ENCODE measurements at places on chromosomes 5 and 9.

DNA sequence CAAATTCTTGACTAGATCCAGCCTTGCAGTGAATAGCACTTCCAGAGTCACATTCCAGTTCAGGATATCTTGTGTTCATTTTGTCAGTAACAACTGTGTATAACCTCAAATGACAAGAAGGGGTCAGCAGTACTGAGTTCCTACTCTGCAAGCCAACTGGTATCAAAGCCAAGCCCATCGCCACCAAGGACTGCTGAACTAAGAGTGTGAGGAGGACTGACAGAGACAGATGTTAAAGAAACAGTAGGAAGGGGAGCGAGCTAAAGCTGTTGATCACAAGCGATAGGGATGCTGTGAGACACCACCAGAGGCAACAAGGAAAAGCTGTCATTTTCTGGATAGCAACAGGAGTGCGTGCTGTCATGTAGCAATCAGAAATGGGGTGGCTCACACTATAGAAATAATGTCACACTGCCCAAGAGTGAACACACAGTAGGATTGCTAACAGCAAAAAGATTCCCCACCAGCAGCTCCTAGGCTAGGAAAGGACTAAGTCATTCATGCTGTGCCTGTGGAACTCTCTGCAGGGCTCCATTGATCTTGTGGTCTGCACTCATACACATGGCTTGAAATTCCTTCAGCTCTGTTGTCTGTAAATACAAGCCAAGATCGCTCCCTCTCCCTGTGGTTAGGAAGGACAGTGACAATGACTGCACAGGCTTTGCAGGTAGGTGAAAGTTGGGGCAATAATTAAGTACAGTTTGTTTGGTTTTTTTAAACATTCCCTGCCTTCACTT is 658.6 kb downstream of the NR2F1-AS1 start:
- DNase-seq = no peak

DNA sequence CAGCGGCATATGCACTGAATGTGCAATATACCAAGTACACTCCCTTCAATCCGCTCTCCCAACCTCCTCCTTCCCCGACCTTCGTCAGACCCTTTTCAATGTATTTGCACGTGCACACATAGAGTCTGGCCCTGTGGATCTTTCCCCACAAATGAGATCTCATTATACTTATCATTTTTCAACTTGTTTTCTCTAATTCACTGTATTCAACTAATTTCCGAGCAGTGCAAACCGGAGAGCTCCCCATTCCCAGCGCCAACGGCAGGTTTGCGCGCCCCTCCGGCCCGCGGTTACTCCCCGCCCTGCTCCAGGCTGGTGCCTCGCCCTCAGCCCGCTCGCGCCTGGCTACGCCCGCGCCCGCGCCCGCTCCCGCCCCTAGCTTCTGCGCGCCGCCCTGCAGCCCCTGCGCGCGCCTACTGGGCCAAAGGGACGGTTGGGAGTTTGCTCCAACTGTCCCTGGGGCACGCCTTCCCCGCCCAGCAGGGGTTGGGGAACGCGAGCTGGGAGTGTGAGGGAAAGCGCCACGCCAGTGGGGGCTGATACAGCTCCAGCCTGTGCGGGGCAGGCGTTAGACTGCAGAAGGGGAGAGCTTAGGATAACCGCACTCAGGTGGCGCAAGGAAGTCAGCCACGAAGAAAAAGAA is 3.3 kb upstream of the CDC20B start:
- peak; percentile 39 for DNase-seq

DNA sequence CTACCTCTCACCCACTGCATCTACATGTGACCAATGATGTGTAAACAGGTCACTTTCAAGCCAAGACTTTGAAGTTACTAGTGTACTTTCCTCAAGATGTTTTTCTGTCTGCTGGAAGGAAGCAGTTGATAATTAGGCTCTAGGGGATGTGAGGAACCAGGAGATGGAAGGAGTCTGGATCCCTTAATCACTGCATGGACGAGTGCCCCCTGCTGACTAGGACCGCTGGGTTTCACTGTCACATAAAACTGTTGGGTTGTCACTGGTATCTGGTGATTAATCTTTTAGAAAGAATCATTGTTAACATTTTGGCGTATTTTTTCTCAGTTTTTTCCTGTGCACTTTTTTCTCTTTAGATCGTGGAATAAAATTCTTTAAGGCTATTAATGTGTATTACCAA is 79.5 kb downstream of the SREK1 start:
- DNase-seq = no peak

DNA sequence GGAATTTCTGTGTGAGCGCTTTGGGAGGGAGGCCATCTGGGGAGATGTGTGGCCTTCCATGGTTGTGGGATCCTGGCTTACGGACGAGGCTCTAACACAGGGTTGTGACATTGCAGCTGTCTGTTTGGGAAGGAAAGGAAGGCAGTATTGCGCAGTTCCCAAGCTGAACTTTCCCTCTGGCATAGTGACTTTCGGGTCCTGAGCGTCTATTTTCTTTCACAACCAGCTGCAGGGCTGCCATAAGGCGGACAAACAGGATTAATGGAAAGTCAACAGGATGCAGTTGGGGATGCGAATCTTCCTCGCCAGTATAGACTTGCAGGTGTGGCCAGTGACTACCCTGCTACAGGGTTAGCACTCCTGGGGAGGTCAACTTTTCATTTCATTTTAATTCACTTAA is 25.9 kb downstream of the CCT5 start:
- no peak for DNase-seq

DNA sequence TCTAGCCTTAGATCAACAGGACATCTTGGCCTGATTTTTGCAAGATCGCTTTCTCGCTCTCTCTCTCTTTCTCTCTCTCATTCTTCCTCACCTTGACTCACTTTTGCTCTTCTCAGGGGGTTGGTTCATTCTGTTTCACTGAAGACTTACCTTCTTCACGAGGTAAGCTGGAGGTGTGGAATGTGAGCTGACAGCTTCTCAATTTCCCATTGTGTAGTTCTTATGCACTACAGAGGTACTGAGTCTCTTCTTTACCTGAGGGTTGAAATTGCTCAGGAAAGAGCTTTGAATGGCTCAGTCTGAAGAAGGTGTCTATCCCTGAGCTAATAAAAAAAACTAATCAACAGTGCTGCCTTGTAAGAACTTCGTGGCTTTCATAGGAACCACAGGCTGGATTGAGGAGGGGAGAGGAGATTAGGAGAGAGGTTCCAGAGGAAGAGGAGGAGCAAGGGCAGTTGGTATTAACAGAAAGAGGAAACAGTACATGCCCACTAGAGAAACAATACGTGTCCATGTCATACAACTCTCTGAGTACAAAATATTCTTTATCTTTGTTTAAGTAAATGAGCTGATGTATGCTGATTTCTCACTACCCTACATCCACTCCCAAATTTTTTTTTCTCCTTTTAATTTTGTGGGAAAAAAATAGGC is 192.2 kb downstream of the TMEM167A start:
- no peak for DNase-seq

GRCh38 chr5:120683580-120683979 is 219.5 kb downstream of the PRR16 start:
- no peak for DNase-seq

DNA sequence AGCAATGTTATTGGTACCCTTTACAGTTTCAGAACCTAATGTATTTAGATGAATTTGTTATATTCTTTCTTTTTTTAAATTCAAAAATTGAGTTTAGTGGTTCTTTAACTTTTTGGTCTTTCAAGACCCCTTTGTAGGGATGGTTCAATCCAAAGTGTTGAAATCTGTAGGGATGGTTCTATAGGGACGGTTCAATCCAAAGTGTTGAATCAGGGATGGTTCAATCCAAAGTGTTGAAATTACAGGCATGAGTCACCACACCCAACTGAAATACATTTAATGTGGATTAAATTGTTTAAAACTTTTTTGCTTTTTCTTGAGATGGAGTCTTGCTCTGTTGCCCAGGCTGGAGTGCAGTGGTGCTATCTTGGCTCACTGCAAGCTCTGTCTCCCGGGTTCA is 30.6 kb downstream of the SNX2 start:
- DNase-seq = no peak

GRCh38 chr5:56585999-56586691 is 229.2 kb upstream of the MAP3K1 start:
- peak; percentile 75 for DNase-seq

DNA sequence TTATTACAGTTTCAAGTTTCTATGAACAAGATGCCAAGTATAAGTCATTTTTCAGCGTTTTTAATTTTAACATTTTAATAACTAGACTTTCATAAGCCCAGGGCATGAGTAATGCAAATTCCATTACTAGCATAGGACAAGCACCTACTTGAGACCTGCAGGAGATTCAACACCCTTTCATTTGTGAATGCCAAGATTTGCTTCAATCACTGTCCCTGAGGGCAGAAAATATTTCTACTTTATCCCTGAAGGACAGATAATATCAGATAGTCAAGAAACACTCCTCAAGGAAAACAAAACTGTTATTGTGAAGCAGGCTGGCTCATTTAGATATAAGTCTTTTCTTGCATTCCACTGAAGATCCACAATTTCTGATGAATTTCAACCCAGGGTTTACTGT is 27.7 kb upstream of the ZNF622 start:
- no peak for DNase-seq

DNA sequence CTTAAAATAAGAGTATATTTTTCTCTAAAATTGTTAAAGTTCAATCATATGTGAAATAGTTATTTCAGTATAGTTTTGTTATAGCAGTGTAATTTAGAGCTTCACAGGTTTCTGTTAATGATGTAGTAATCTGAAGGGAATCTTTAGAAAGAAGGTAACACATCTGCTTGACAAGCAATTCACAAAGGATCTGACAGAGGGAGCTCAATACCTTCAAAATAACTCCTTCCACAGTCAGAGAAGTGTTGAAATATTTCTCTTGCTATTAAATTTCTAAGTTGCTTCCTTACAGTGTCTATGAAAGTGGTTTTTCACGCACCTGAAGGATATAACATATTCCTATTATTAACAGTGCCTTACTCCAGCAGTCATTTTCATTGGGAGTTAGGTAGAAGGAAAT is 44.9 kb downstream of the SLC25A51 start:
- no peak for DNase-seq

- no peak for DNase-seq
These were observed 16.8 kb downstream of the GNAQ start for GRCh38 chr9:78014776-78015175.
